ENCODE measurements at places on chromosomes 3 and 15.

GRCh38 chr15:52284164-52284563, 11.4 kb downstream of the MYO5C start:
- DNase-seq = no peak

GRCh38 chr3:194043516-194043915, 92.4 kb upstream of the HES1 start:
- DNase-seq = peak; percentile 56

- DNase-seq = no peak
Observed at GRCh38 chr3:136280961-136281360, 30.8 kb downstream of the PCCB start.

GRCh38 chr3:157239082-157239704, 79.2 kb upstream of the CCNL1 start:
- peak; percentile 50 for DNase-seq

DNA sequence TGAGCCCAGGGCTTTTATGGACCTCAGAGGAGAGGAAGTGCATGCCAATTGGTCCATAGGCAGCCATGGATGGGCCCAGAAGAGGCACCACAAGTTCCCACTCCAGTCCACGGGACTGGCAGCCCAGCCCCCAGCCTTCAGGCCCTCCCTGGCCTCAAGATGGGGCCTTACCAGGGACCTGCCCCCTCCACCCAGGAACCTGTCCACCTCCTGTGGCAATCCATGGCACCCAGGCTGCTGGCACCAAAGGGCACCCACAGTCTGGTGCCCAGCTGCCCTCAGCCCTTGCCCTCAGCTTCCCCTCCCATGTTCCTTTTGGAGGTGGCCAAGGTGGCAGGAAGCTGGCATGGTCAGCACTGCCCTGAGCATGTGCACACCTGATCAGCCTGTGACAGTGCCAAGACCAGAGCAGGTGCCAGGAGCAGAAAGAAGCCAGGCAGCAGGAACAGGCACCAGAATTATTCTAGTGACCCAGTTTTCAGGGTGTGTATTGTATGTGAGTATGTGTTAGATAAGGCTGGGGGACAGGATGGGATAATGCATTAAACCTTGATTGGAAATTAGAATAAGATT, 415.0 kb downstream of the NTRK3 start:
- DNase-seq = no peak

DNA sequence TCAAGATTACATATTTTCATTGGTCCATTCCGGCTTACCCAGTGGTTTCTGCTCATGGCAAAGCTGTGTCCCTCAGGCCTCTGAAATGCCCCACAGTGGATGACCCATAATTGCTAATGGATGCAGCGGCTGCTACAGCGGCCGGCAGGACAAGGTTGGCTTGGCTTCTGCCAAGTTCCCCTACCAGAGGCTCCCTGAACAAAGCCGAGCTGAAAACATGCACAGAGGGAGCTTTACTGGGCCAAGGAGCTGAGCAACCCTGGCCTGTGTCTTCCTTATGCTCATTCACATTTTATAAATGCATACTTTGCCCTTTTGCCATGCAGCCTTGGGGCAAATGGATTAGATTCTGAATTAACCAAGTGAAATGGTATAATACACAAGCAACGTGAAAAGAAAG, 150.5 kb downstream of the NTRK3 start:
- no peak for DNase-seq

DNA sequence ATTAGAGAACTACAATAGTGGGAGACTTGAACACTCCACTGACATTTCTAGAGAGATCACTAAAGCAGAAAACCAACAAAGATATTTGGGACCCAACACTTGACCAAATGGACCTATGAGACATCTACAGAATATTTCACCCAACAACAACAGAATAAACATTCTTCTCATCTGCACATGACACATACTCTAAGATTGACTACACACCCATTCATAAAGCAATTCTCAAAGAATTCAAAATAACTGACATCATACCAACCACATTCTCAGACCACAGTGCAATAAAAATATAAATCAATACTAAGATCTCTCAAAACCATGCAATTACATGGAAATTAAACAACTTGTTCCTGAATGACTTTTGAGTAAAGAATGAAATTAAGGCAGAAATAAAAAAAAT, 473.7 kb downstream of the LPP start:
- peak; percentile 70 for DNase-seq

DNA sequence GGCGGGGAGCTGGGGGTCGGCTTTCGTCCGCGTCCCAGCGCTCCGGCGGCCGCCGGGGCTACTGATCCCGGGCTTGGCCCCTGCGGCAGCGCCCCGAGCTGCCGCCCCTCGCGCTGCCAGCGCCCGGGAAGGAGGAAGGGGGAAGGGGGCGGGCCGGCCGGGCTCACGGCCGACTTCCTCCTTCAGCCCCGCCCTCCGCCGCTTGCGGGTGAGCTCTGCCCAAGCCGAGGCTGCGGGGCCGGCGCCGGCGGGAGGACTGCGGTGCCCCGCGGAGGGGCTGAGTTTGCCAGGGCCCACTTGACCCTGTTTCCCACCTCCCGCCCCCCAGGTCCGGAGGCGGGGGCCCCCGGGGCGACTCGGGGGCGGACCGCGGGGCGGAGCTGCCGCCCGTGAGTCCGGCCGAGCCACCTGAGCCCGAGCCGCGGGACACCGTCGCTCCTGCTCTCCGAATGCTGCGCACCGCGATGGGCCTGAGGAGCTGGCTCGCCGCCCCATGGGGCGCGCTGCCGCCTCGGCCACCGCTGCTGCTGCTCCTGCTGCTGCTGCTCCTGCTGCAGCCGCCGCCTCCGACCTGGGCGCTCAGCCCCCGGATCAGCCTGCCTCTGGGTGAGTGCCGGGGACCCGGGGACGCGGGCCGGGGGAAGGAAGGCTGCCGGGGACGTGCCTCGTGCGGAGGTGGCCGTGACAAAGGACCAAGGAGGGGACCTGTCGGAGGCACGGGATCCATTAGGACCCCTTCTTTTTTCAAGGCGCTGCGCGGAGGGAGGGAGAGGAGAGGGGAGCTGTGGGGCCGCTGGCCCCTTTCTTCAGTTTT, at the start of gene SEMA4B:
TSS of gene SEMA4B (plus strand) at position 201 of the 814 bp plus-strand sequence. CDS start at position 450, 249 bp downstream.
- DNase-seq = peak; percentile 89

DNA sequence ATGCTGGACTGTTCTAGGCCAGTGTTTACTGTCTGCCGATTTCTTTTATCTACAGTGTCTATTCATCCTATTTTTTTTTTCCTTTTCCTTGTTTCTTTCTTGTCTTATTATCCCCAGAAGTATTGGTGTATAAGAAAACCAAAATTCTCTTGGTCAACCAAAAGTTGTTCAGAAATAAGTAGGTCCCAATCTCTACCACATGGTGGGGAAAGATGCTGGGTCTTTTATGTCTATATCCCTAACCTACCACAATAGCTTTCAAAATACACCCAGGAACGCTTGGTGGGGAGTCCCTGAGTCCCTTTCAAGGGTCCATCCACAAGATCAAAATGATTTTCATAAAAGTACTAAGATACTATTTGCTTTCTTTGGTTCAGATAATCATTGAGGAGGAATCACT, 225.6 kb downstream of the CLSTN2 start:
- DNase-seq = no peak

DNA sequence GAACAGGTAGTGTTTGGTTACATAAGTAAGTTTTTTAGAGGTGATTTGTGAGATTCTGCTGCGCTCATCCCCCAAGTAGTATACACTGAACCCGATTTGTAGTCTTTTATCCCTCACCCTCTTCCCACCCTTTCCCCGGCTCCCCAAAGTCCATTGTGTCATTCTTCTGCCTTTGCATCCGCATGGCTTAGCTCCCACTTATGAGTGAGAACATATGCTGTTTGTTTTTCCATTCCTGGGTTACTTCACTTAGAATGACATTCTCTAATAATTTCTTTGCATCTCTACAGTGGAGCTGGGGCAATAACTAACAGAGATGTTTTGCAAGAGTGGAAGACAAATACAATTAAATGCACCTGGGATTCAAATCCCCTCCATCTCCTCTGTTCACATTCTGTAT, 93.2 kb downstream of the TP63 start:
- peak; percentile 85 for DNase-seq

- no peak for DNase-seq
Observed at GRCh38 chr3:43023746-43024145, 44.6 kb downstream of the GASK1A start.

GRCh38 chr15:101296418-101297405, 1.7 kb upstream of the SNRPA1 start:
- DNase-seq = peak; percentile 50

GRCh38 chr15:53829923-53830459, 70.5 kb upstream of the WDR72 start:
- no peak for DNase-seq

GRCh38 chr3:55412545-55412944, 74.6 kb downstream of the WNT5A start:
- no peak for DNase-seq

- no peak for DNase-seq
Observed at GRCh38 chr3:147514366-147515160, 105.4 kb downstream of the ZIC1 start.

- no peak for DNase-seq
Observed at GRCh38 chr3:157683668-157684067, 180.5 kb upstream of the VEPH1 start.

- DNase-seq = no peak
Observed at GRCh38 chr3:190266265-190266912, 55.9 kb downstream of the CLDN1 start.

DNA sequence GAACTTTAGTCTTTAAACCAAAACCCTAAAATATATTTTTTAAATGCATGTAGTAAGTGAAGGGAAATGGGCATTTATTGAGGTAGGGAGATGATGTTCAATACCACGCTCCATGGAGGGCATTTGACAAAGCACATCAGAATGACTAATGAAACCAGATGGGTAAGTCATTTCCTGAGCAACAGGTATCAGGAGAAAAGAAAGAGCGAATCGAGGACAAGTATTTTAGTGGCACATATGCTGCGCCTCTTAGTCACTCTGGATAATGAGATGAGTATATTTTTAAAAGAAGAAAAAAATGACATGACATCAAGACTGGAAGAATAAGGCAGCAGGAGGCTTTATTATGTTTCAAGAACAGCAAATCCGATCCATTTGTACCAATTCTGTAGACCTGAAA, 129.0 kb upstream of the ARHGEF3 start:
- no peak for DNase-seq

- DNase-seq = no peak
Observed at GRCh38 chr3:151859233-151859673, 14.2 kb upstream of the SUCNR1 start.

DNA sequence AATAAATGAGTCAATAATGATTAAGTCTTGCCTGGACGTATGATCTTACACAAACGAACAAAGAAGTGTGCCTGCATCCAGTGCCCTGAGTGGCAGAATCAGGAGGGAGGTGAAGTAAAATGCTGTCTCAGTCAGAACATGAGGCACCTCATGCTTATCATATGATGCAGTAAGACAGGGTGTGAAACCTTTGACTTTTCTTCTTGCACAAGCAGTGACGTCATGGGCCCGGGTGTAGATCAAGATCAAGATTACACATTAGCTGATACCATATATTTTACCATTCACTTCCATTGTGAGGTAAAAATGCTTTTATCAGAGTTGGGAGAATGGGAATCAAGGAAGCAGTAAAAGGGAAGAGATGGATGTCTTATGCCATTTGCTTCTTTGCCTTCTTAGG, 291.6 kb upstream of the PLSCR5 start:
- DNase-seq = no peak

GRCh38 chr3:144662729-144663128, 691.1 kb downstream of the DIPK2A start:
- no peak for DNase-seq

DNA sequence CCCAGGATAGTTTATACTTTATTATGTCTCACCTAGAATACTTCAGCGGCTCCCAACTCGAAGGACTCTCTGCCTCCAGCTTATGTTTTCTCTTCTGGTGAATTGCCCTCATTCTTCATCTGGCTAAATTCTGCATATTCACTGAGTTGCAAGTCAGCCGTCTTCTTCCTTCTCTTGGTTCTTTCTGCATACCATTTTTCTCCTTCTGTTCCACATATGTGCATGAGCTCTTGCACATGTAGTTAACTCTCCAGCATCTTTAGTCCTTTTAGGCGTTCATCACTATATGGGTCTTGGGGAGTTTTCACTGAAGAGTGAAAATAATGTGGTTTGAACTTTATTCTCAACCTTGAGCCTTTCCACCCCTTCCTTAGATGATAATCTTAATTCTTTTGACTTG, 70.1 kb downstream of the AP4E1 start:
- no peak for DNase-seq

GRCh38 chr3:129313665-129314385, 35.2 kb downstream of the HMCES start:
- peak; percentile 43 for DNase-seq

- DNase-seq = no peak
Observed at GRCh38 chr3:41041462-41041861, 157.8 kb upstream of the CTNNB1 start.

DNA sequence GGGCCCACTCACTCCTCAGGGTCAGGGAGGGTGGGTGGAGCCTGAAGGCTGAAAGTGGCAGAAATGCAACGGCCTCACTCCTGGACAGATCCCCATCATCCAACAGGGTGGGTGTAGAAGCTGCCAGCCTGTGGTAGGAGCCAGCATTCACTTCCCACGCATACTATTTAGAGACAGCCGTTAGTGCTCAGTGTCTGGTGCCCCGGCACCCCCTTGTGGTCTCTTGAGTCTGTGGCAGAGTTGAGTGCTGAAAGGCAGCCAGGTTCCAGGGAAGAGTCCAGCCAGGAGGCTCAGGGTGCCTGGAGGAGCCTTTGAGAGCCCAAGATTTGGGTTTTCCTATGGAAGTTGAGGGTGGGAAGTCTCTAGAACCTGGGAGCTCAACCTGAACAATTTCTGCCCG, 2.1 kb upstream of the GNAT1 start:
- DNase-seq = peak; percentile 95

- no peak for DNase-seq
Observed at GRCh38 chr15:76991741-76992645, 2.9 kb upstream of the PSTPIP1 start.

DNA sequence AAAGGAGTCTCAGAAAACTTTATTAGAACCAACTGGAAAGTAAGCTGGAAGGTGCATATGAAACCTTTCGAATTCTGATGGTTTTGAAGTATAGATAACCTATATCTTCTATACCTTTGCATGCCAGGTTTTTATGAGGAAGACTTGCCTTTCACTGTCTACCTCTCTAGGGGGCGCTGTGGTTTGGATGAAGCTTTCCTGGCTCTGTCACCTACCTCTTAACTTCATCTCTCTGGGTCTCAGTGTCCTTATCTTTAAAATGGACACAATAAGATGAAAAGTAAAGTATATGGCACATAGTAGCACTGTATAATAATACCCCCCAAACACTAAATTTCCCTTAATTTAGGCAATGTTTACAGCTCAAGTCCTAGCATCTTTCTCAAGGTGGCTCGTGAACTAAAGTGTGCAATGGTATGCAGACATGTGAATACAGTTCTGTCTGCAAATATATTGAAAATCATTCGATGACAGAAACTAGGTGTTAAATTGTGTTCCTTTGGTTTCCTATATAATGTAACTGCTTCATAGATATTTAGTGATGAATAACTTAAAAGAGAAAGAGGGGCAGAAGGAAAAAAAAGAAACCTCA, 314.3 kb downstream of the CHST2 start:
- no peak for DNase-seq
